ENCODE measurements at places on chromosomes 16 and 17.

DNA sequence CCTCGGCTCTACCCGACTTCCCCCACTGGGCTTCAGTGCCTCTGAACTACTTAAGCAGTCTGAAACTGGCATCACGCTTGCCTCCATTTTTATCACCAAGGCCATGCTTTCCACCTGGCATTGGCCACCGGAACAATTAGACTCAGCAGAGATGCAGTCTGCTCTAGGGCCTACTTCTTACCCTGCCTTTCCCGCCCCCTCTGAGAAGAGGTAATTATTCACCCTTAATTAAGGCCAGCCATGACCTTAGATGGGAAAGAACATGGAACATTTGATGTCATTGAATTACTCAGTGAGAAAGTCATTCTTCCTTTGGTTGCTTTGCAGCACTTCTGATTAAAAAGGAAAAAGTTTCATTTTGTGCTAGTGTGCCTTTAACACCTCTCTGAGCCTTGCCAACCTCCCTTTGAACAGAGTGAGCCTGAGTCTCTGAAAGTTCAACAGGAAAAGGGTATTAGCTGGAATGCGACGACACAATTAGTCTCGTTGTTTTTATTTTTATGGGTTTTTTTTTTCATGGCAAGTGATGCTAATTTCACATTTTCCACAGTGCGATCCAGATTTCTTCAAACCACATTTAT is 60.9 kb upstream of the TNRC6A start:
- DNase-seq = no peak

- no peak for DNase-seq
Measured at GRCh38 chr16:30009085-30009862, 1.6 kb downstream of the DOC2A start.

GRCh38 chr17:17763734-17764133 is 73.1 kb downstream of the SREBF1 start:
- no peak for DNase-seq

- no peak for DNase-seq
Measured at GRCh38 chr16:80543162-80543561, 2.4 kb downstream of the DYNLRB2 start.

- no peak for DNase-seq
Measured at GRCh38 chr16:17269439-17269838, 201.3 kb downstream of the XYLT1 start.

DNA sequence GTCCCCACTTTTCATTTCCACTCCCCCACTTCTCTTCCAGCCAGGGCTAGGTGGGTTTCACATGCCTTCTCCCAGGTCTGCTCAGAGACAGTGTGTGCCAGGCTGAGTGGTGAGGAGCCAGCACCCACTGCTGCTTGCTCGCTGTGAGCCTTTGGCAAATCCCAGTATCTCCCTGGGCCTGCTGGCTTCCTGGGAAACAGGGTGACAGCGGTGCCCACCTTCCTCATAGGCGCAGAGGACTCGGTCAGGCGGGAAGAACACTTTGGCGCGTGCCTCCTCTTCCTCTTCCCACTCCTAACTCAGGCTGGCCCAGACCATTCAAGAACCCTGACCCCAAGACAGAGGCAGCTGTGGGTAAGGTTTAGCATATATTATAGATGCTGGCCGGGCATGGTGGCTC is 456 bp upstream of the PRSS53 start:
- DNase-seq = no peak
